ENCODE measurements at places on chromosomes 3 and 15.
A peak's percentile ranks its signal among the peaks of the same experiment; 100 is the strongest.

DNA sequence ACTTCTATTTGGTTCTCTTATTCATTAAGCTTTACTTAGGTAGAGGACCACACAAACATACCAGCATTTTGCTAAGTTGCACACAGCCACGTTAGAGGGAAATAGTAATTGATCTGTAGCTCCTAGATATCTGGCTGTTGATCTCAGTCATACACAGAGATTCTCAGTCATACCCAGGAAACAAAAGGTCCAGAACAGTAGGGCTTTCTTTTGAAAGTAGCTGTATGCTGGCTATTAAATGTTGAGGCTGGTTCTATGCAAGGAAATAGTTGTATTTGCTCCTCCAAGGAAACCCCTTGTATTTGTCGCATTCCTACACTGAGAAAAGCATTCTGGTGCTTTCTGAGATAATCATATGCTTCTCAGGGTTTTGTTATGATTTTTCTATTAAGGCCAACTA, 523.8 kb downstream of the SOX2 start:
- DNase-seq, result no peak

DNA sequence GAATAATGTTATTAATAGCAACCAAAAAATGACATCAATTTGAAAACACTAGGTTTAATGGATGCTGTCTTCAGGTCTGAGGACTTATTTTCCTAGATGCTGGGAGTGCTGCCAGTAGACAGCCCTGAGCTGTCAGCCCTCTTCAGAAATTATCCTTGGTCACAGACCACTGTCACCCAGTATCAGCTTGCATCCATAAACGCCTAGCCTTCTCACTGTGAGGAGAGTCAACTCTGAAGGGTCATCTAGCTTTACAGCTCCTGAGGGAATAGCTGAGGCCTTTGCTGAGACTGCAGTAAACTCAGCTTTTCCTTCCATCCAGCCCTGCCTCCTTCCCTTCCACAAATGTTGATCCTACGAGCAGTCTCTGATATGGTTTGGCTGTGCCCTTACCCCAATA, 19.4 kb upstream of the MNS1 start:
- no peak for DNase-seq

DNA sequence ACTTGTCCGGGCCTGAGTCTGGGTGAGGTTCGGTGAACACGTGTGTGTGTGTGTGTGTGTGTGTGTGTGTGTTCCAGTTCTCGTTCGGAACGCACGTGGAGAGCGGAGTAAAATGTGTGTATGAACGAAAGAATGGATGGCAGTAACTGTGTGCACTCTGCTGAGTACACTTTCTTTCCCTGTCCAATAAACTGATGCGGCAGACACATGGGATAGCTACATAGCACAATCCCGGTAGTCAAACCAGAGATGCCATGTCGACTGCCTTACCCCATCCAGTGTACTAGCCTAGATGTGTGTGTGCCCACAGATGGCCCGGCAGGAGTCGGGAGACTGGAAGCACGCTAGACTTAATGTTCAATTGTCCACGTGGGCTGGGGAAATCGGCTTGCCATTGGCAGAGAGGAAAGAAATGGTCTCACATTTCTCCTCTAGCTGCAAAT, 507 bp upstream of the GOLIM4 start:
- no peak for DNase-seq

DNA sequence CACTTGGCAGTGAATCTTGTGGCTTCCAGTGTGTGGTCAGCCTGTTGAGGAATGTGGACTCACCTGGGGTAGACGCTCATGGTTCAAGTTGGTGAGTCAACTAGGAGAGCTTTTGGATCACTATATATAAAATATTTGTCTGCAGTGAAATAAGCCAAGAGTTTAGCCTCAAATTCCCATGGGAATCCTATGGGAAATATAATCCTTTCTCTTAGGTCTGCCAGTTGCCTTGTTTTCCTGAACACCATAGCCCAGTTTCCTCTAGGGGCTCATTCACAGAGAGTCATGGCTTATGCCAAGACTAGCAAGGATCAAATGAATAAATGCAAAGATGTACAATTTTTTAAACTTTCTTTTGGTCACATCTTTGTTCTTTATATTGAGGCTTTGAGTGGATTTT, 100.1 kb upstream of the NPHP3 start:
- DNase-seq, result no peak

GRCh38 chr3:122356402-122356801, 26.6 kb downstream of the MIX23 start:
- peak; percentile 18 for DNase-seq

- DNase-seq, result no peak
Observed at GRCh38 chr3:22175947-22176346, 424.9 kb upstream of the ZNF385D start.

GRCh38 chr3:26345613-26346012, 277.0 kb upstream of the LRRC3B start:
- DNase-seq, result no peak

DNA sequence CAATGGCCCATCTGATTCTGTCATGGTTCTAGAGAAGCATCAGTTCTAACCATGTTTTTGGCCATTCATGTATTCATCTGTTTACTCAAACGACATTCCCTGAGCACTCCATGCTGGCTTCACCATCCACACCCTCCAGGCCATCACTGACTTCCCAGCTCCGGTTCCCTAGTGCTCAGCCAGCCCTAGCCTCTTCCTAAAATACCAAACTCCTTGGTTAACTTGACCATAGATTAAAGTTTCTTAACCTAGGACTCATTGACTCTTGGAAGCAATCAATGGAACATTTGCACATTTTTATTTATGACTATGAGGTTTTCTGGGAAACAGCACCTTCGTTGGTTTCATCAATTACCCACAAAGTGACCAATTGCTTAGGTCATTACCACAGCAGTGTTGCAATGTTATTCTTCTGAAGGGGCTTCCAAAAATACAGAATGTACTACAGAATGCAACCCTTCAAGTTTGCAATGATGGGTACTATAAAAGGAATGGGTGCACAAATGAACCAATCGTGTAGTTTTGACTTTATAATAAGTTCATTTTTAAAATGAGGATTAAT, 27.2 kb upstream of the SLC25A36 start:
- no peak for DNase-seq

GRCh38 chr3:27585429-27585828, 101.2 kb upstream of the SLC4A7 start:
- no peak for DNase-seq

DNA sequence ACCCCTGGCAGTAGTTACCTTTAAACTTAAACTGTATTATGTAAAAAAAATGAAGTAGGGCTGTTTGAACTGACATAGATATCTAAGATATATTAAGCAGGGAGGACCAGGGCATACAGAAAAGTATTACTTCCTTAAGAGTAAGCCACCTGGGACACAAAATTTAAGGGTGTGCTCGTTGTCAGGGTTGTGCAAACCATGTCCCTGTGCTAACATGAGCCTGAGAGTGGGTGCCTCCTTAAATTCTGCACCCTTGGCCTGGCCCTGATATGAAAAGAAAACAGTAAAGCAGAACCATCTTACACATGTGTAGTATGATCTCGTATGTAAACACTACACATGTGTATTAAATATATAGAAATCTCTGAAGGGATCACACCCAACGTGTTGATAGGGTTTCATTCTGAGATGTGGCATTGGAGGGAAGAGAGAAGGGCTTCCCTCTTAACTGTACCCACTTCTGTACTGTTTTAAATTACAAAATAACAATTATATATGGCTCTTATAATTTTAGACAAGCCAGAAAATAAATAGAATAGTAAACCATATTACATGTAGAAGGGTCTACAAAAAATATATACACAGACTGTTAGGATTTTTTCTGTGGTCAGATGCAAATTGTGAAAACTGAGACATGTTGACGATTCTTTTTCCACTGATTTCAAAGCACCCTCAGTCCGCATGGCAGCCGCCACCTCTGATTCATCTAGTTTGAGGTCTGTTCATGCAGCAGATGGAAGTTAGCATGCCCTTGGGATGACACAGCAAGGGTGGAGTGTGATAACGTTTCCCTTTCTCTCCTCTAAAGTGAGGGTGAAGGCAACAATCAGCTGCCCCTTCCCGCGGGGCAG, 400.8 kb upstream of the PROK2 start:
- no peak for DNase-seq

GRCh38 chr3:49616491-49616941, 57.6 kb upstream of the APEH start:
- DNase-seq, result no peak

- DNase-seq, result no peak
Observed at GRCh38 chr3:172082269-172082668, 42.9 kb downstream of the FNDC3B start.

- no peak for DNase-seq
Observed at GRCh38 chr15:75835990-75836958, 7.0 kb upstream of the UBE2Q2 start.

DNA sequence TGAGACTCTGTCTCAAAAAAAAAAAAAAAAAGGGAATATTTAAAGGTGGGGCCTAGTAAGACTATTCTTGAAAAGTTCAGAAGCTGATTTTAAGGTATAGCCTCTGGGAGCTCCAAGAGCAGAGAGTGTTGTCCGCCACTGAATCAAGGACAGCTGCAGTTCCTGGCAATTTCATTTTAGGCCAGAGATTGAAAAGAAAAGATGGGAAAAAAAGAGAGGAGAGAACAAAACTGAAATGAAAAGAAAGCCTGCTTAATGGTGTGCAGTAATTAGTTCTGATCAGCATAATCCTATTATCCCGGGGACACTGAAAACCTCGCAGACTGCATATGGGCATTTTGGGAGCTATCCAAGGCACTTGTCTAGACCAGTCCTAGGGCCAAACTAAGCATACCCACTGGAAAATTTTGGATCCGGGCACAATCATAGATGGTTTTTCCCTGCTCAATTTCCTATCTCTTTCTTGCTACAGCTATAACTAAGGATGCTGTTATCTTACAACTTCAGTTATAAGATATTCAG, 43.2 kb downstream of the EHHADH start:
- DNase-seq, result no peak

DNA sequence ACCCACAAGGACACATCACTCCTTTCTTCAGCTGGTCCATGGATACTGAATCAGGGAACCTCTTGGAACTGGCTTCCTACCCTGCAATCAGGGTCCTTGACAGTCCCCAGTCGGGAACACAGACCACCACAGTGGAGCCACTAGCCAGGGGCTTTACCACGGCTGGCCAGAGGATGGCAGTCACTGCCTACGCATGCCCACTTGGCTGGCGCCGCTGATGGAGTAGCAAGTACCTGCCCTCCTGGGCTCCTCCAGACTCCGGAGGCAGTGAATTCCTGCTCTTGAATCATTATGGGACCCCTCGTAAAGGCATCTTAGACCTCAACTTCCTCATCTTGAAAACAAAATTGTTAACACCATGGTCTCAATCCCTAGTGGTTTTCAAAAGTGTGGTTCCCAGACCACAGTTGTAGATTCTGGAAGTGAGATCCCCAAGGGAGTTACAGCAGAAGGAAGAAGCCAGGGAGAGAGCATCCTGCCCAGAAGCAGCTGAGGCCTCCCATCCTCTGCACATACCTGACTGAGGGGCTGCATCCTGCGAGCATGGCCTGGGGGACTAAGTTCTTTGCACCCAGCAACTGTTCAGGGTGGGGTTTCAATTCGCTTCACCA, 9.1 kb upstream of the SKIC8 start:
- DNase-seq, result peak; percentile 27

- DNase-seq, result no peak
Observed at GRCh38 chr3:172283841-172284357, 164.4 kb downstream of the GHSR start.

GRCh38 chr3:107198581-107199181, 178.6 kb upstream of the CCDC54 start:
- DNase-seq, result no peak

DNA sequence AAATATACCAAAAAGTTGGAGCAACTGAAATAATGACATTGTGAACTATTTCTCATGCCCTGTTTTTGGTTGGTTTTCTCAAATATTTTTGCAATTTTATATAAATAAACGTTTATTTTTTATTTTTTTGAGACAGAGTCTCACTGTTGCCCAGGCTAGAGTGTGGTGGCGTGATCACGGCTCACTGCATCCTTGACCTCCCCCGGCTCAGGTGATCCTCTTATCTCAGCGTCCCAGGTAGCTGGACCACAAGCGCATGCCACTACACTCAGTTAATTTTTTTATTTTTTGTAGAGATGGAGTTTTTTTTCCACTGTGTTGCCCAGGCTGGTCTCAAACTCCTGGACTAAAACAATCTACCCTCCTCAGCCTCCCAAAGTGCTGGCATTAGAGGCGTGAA, 45.6 kb downstream of the YEATS2 start:
- no peak for DNase-seq

DNA sequence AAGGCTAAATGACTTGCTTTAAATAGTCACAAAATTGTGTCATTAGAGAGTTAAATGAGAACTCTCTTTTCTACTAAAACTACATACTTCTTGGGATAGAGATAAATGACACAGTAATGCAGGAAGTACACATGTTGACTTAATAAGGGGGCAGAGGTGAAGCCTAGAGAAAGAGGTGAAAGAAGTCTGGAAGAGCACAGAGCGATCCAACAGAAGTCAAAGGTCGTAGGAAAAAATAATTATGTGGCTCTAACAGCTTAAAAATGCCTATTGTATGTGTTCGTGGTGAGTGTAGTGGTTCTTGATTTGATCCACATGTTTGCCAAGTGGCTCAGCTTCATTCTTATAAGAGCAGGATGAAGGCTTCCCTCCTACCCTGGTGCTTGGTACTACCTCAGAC, 61.7 kb downstream of the TMEM212 start:
- DNase-seq, result no peak

- no peak for DNase-seq
Observed at GRCh38 chr3:124823206-124823605, 64.0 kb downstream of the ITGB5 start.

- DNase-seq, result no peak
Observed at GRCh38 chr15:75902129-75902557, 1.5 kb upstream of the FBXO22 start.

DNA sequence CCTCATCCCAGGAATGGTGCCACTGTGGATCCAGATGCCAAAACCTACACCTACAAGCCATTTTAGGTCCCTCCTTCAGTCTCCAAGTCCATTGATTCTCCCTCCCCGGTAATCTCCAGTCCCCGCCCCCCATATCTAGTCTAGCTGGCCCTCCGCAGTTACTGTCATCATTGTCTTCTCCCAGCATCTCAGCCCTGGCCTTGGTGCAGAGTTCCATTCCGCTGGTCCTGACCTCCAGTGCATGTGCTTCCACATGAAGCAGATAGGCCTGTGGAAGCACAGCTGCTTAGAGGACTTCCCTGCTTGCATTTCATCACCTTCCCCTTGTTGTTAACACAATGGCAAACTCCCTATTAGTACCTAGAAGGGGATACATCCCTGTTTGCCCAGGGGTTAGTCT, 331.8 kb downstream of the LRTM1 start:
- no peak for DNase-seq

All from CD4-positive, alpha-beta T cell treated with Interleukin-15 for 4 hours (primary cell).